ENCODE measurements at places on chromosomes 12 and 14.
A peak's percentile ranks its signal among the peaks of the same experiment; 100 is the strongest.

DNA sequence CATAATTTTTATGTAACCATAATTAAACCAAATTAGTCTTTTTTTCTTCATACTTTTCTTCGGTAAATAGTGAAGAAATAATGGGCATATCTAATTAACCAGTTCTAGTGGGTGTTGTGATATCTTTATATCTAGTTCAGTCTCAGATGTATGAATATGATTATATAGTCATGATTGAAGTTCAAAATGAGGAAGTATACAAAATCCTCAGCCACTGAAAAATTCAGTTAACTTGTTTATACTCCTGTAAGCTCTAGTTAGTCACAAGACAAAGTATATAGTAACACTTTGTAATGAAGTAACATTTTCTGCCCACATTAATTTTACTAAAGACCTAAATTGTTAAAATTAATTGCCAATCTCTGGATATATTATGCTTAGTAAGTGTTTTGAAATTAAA lies 46.5 kb downstream of the CAND1 start:
- DNase-seq, result no peak

- DNase-seq, result no peak
Observed at GRCh38 chr14:104512771-104513640, 66.6 kb upstream of the C14orf180 start.

DNA sequence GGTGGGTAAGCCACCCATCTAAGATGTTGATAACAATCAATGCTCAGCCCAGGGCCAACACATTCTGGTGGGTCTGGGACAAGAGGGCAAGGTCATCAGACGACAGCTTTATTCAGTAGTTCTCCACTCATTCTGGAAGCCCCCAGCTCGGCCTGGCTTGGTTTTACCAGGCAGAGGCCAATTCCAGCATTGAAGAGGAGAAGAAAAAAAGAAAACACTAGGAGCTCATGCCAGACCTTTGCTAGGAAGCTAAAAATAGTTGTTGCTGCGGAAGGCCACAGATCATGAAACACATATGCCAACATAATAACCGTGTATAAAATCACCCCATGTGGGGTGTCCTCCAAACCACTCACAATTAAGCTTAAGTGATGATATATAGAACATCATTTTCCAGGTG lies 44.4 kb downstream of the CCDC60 start:
- DNase-seq, result no peak

DNA sequence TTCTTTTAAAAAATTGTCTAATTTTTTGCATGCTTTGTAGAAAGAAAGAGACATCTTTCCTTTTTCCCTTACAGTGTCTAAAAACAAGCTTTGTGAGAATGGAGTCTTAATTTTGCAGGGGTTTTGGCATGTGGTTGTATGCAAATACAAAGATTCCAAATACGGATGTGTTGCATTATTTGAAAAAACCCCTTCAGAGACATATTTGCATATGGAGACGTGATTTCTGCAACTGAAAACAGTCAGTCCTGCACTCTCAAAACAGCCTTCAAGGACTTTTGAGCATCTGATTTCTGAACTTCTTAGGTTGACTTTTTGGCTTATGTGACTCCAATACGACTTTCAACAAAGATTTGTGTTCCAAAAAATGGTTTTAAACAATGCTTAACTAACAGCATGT lies 7.8 kb downstream of the IRAK3 start:
- no peak for DNase-seq

GRCh38 chr14:89221109-89221810 lies 195.8 kb downstream of the FOXN3 start:
- DNase-seq, result no peak

DNA sequence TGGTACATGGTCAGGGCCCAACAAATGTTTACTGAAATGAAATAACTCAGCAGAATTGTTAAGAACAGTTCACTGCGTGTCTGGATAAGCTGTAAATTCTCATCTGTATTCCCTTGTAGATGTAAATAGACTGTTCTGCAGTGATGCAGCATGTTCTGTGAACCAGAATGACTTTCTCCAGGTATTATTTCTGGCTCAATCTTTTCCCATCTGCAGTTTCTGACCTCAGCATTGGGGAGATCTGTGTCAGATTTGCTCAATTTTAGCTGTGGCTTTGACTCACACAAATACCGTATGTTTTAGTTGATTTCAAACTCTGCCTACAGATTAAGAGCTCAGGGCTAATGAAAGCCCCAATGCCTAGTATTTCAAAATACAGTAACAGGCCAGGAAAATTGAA lies 49.2 kb upstream of the DICER1 start:
- DNase-seq, result no peak

DNA sequence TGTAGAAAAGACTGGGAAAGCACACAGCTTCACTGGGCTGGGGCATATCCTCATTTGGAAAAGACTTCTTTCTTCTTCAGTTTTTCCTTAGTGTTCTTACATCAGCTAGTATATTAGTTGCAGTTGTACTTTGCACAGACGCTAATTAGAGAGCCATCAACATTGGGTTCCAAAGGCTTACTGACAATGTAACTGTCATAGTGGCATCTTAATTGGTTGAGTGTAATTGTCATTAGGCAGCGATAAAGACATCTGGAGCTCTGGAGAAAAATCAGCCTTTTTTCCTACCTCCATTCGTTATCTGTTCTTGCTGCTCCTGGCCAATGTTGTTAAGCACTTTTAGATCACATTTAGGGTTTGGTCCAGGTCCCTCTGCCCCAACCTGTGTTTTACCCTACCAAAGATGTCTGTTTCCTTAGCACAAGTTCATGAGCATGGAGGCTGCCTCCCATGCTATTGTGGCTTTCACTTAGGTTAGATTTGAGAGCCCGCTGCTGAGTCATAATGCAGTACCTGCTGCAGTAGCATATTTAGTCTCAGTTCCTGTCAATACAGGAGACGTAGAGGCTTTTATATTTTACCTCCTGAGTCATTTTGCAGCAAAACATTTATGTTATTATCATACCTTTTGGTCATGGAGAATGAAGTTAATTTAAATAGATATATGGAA lies 49.2 kb downstream of the FBXW8 start:
- peak; percentile 10 for DNase-seq

GRCh38 chr12:27163894-27164293 lies 80.2 kb upstream of the STK38L start:
- no peak for DNase-seq

- DNase-seq, result no peak
Observed at GRCh38 chr12:57989838-57990237, 48.5 kb downstream of the ATP23 start.

GRCh38 chr12:132248453-132249167 lies 80.8 kb downstream of the GALNT9 start:
- DNase-seq, result no peak

DNA sequence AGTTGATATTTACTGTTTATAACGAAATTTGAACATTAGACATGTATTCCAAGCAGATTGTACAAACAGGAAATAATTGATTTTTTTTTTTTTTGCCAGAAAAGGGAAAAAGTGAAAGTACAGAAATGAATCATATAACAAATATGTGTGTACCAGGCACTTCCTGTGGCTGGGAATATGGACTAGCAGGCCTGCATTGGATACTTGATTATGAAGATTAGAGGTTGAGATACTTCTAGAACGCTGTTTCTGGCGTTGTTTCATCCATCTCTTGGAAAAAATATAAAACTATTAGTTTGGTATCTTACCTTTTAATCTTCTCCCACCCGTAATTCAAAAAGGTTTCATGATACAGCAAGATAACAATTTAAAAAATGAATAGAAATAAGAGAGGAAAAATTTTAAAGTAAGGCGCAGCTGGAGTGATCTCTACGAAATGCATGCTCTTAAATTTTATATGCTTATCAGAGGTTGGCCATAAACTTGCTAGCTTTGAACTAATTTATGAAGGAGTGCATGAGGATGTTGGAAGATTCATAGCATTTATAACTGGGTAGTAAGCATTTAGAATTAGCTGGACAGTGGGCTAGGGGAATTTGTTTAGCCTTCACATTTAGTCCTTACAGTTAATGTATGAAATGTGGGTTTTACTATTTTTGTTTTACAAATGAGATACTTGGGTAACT lies 90.8 kb downstream of the AEBP2 start:
- DNase-seq, result no peak
